Stimulated activated CD8-positive, alpha-beta memory T cell treated with anti-CD3 and anti-CD28 coated beads, Interleukin-4, amount 100 ng/mL, for 24 hours (primary cell): ENCODE measurements at places on chromosomes 4 and X.

- no peak for DNase-seq
Observed at GRCh38 chr4:169807934-169808509, 50.3 kb upstream of the HPF1 start.

DNA sequence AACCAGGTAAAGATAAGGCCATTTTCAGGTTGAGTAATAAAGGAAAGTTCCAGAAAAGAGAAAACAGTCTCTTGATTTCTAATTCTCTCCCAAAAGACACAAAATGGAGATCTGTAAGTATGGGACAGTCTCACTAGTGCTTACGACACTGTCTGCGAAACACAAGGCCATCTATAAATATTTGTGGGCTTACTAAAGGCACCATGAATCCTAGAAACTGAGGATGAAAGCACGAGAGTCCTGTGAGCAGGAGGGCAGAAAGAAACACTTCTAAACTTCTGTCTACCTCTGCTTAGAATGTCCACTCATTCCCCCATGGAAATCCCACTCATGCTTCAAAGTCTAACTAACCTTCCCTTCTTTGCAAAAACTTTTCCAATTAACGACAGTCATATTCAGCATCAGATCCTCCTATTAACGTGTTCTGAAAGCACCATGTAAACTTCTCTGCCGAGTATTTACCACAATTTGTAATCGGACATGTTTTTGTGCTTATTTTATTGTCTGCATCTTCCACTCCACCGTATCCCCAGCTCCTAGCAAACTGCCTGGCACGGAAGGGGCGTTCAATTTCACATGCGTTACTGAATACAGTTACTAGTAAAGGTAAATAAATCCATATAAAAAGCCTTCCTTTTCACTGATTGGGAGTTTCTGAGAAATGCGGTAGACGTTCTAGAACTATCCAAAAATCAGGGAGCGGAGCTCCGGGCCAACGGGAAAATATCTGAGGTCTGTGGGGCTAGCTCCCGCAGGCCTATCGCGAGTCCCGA lies 665 bp downstream of the PSMD10 start:
- DNase-seq = no peak

DNA sequence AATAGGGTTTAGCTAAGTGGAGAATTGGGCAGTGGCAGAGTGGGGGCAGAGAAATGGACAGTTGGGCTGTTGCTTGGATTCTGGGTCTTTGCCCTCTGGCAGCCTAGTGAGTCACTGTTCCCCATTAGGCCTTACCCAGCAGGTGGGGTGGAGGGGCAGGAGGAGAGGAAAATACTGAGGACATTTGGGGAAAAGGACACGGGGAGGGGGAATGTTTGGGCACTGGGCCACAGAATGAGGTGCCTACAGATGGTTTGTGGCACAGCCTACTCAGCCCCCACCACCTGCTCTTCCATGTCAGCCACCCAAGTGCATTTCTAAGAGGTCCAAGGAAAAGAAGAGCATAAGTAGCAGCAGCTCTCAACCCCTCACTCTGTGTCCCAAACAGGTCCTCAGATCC lies 13.0 kb downstream of the SLC16A2 start:
- no peak for DNase-seq

DNA sequence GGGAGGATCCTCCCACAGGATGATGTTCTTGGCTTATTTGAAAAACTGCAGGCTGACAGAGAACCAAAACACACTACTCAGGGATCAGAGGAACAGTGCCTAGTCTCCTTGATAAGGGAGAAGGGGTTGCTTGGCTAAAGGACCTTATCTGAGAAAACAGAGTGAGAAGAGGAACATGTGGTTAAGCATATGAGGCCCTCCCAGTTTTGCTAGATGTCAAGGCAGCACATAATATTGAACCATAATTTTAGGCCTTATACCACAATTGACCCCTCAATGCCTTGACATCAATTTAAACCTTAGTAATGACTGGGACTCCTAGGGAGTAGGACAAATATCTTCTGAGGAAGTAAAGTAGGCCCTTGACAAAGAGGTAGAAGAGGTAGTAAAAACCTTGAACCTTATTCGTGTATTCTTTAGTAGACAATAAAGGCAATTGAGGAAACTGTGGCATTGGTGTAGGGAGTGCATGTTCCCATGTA lies 79.3 kb downstream of the TEX13C start:
- DNase-seq = no peak

- no peak for DNase-seq
Observed at GRCh38 chrX:40908857-40909475, 173.6 kb upstream of the MED14 start.

DNA sequence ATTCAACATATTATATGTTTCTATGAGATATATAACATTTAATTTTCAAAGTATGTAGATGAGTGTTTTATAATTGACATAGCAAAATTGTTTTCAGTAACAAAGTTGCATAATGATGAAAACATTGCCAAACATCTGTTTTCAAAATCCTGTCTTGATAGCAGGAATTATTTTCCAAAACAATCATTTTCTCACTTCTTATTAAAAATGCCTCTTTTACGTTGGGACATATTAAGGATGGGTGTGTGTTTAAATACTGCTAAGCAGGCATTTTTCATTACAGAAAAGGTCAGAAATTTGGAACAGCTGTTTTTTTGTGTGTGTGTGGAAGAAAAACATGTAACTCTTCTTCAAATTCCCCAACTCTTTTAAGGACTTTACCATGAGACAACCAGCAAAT lies 452.0 kb downstream of the SPRY1 start:
- DNase-seq = no peak

GRCh38 chr4:154643493-154643892 lies 31.0 kb upstream of the FGG start:
- no peak for DNase-seq

GRCh38 chr4:100248476-100248875 lies 58.2 kb upstream of the DDIT4L start:
- DNase-seq = no peak

GRCh38 chrX:30613721-30614120 lies 36.2 kb upstream of the TASL start:
- DNase-seq = no peak

- no peak for DNase-seq
Observed at GRCh38 chr4:71553605-71554004, 214.8 kb downstream of the SLC4A4 start.

- no peak for DNase-seq
Observed at GRCh38 chr4:69194166-69194565, 20.4 kb downstream of the UGT2B11 start.

GRCh38 chrX:21374994-21375707 lies 933 bp downstream of the CNKSR2 start:
- no peak for DNase-seq

DNA sequence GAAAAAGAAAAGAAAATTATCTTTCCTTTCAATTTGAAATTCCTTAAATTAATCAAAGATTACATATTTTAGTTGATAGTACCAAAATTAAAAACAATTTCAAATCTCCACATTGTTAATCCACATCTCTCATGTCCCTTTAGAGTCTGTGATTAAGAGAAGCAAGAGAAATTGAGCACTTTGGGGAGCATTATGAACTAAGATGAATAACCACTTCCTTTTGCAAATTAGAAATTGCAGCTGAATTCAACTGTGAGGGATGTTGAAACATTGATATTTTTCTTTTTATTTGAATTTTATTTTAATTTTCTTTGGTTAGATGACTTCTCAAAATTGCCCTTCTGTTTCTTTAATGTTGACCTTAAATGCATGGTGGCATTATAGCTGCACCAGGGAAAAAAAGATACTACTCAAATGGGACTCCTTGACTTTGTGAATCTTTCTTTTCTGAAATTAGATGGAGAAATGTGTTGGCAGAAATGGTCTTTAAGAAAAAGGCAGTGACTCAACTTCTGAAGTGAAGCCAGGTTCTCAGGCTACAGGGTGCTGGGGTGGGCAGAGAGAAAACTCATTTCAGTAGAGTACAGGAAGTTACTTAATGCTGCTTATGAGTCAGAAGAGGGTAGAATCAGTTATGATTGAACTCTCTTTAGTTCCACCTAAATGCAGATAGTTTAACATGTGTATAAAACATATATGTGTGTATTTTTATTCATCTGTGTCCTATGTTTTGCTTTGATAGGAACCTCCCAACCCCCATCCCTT lies 92.0 kb upstream of the TNIP3 start:
- DNase-seq = peak; percentile 30

GRCh38 chr4:115145393-115146160 lies 32.2 kb upstream of the NDST4 start:
- no peak for DNase-seq

- no peak for DNase-seq
Observed at GRCh38 chrX:118189628-118190027, 73.0 kb upstream of the KLHL13 start.

GRCh38 chr4:93182722-93183121 lies 645.8 kb upstream of the ATOH1 start:
- no peak for DNase-seq

- no peak for DNase-seq
Observed at GRCh38 chr4:84177831-84178542, 321.1 kb downstream of the NKX6-1 start.

- no peak for DNase-seq
Observed at GRCh38 chr4:156805696-156806095, 165.9 kb downstream of the PDGFC start.

GRCh38 chrX:120797188-120797851 lies 78.3 kb downstream of the CT47B1 start:
- no peak for DNase-seq

GRCh38 chr4:76306882-76307659 lies 538 bp downstream of the STBD1 start:
- no peak for DNase-seq

GRCh38 chr4:83342476-83342875 lies 7.8 kb upstream of the HPSE start:
- DNase-seq = no peak

- DNase-seq = no peak
Observed at GRCh38 chr4:2245057-2245786, 3.3 kb upstream of the HAUS3 start.

DNA sequence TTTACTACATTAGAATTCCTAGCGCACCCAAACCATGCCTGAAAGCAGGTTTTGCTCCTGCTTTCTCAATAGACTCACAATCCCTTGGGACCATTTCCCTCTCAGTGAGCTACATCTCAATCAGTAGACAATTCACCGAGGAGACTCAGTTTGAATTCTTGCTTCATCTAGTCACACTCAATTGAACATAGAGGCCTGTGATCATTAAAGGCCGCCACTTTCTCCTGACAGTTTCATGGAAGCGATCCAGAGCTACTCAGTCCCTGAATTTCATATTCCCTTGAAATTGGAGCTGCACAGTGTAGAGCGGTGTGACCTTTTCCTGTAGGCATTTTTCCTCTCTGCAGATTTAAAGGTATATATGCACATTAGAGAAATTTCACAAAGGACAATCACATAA lies 193.9 kb upstream of the SPOCK3 start:
- no peak for DNase-seq

DNA sequence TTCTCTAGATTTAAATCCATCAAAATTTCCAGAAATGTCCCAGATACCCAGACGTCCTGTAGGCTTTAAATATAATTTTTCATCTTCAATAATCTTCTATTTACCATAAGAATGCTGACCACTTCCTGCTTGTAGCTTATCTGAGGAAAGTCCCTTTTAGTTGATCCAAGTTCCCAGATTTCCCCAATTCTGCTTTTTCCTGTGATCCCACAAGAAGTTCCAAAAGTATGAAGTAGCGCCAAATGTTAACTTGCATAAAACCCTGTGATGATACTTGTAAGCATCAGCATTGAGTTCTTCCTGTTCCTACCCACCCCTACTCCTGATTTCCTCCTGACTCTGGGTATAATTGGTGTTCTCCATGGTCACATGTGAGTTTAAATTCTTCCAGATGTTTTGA lies 10.6 kb upstream of the TLR8 start:
- no peak for DNase-seq

DNA sequence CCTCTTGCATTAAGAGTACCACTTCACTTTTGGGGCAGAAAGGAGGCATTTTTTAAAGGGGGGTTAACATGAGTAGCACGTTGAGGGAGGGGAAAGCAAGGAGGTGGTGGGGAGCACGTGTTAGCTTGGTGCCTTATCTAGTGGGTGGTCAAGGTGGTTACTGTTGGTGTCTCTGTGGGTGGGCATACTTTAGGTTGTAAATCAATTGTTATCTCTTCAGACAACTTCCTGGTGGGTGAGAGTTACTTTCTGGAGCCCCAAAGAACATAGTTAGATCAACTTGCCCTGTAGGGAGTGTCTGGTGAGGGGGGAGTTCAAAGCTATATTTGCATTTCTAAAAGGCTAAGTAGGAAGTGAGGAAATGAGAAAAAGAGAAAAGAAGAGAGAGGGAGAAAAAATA lies 297.7 kb upstream of the CLNK start:
- DNase-seq = no peak

GRCh38 chrX:127606590-127606989 lies 445.6 kb downstream of the ACTRT1 start:
- DNase-seq = no peak

GRCh38 chr4:147732518-147733235 lies 789 bp downstream of the ARHGAP10 start:
- DNase-seq = no peak

DNA sequence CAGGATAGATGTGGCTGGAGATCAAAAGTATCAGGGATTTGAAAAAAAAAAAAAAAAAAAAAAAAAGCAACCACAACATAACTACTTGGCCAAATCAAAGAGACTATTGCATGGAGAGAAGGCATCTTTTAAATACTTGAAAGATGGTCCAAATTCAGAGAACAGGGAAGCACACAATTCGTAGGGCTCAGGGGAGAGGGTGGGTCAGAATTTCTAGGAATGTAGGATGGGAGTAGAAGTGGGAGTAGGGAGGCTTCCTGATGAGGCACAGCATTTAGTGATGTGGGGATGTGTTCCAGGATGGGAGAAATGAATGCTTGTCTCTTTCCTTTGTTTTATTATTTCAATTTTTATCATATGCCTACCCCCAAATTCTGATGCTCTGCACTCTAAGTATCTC lies 36.3 kb downstream of the RTL3 start:
- no peak for DNase-seq
